ENCODE measurements at places on chromosomes 7 and 10. TPM values are rescaled to one million over a fixed set of nuclear protein-coding genes. Genes with fewer than 3 reads are reported as not detected.

The CARD11 gene
- total RNA-seq, result 0.32 TPM

The RET gene
- 0.94 TPM for total RNA-seq

The SFTPA1 gene
- total RNA-seq, result 0.19 TPM

The GBX1 gene
- total RNA-seq, result 0.57 TPM

The FAM237B gene
- not detected for total RNA-seq

The PIP gene
- not detected for total RNA-seq

The TUBAL3 gene
- 0.40 TPM for total RNA-seq

The FAM25G gene
- not detected for total RNA-seq

DNA sequence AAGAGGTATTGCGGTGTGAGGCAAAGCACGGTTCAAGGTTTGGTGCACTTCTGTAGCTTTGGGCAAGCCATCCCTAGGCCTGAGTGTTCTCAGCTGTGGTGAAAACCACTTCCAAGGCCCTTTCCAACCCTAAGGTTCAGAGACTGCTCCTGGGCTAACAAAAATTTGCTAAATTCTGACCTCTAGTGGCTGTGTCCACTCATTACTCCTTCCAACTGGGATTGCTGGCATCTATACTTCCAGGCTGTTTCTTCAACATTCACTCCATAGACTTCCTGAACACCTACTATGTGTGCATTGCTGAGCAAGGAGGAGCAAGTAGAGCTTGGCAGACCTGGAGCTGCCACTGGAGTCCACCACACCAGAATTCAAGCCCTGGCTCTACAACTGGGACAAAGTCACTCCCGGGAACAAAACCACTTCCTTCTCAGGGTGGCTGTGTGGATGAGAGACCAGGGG, 29.3 kb upstream of the SH3PXD2A start:
- DNase-seq, result no peak

GRCh38 chr10:133035952-133036351, 51.8 kb upstream of the ADGRA1 start:
- DNase-seq, result no peak

DNA sequence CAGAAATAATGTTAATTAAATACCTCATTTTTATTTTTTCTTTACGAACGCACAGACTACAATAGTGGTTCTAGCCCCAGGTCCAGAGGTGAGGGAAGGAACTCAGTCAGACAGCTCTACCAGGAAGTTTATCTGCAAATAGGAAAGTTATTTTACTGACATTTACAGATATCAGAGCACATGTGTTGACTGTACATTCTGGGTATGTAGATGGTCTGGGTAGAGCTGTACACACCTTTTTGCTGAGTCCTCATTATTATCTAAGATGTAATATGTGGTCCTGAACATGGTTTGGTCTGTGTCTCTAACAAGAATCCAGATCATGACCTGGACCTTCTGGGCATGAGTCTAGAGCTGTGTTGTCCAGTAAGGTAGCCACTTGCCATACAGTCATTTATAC, 74.6 kb upstream of the KIF5B start:
- no peak for DNase-seq

- peak; percentile 89 for DNase-seq
Measured at GRCh38 chr10:102678842-102679289, 34.6 kb downstream of the TRIM8 start.

- no peak for DNase-seq
Measured at GRCh38 chr7:10221084-10221483, 752.6 kb upstream of the PHF14 start.

- DNase-seq, result peak; percentile 91
Measured at GRCh38 chr10:43304687-43305333, 37.9 kb upstream of the RASGEF1A start.

DNA sequence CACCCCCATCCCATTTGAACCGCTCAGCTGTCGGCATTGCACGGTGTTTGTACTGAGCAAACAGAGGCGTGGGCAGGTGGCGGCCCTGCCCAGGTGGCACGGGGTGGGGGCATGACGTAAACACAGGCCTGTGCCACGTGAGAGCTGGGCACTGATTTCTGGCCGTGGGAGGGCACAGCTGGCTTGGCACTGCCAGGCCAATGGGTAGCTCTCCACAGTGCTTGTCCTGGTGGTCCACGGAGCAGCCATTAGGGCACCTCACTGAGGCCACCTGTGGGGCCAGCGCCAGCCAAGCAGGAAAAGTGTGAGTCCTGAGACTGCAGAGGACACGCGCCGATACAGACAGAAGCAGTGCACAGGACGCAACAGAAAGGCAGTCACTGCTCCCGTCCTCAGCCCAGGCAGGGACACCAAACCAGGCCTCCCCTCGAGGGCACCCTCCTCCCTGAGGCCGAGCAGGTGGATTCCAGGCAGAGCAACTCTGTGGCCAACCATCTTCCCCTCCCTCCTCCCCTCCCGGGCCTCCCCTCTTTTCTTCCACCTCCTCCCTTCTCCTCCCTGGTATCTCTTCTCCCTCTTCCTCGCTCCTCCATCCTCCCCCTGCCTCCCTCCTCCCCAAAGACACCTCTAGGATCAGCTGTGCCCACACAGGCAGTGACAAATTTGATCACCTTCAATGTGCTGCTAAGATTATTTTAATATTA, 258.7 kb downstream of the ELFN1 start:
- no peak for DNase-seq

GRCh38 chr10:21732067-21732772, 198.2 kb downstream of the MLLT10 start:
- DNase-seq, result no peak

DNA sequence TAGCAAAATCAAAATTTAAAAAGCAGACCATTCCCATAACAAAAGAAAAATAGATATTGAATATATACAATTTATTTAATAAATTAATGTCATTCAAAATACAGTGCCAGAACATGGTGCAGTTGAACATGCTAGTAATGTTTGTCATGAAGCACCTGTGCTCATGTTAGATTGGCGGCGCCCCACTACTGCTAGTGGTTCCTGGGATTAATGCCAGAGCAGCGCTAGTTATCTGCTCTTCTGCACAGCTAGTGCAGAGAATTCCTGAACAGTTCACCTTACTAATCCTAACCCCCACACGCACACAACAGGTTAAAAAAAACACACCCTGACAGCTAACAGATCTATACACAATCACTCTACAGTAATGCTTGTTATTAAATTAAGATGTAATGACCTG, 23.4 kb downstream of the KBTBD2 start:
- no peak for DNase-seq

DNA sequence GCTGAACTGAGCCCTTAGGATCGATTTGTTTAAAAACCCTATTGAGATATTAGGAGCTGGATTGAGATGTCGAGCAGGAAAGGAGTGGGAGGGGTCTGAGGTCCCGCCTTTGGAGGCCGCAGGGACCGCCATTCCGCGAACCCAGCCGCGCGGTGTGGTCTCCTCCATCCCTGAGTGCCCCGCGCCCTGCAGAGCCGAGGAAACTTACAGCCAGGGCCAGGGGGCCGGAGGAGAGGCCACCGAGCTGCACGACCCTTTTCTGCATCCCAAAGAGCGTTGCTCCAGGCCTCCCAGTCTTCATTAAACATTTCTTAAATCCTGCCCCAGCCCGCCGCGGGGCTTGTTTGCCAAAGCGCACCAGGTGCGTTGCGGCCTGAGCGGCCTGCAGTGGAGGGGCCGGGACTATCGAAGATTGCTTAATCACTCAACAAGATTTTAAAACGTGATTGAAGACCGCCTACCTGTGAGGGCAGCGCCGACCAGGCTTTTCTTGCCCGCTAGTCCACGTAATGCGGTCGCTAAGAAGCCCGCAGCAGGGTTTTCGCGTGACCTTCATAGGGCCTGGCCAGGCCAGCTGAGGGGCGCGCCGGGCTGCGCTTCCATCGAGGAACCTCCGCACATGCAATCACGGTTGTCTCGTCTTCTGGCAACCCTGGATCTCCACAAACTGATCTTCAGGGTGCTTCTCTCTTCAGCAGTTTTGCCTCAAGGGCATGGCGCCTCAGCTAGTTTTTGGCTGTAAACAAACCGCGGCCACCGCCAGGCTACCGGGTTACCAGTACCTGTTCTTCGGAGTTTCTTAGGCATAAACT, 2.0 kb upstream of the CTBP2 start:
- no peak for DNase-seq

- DNase-seq, result no peak
Measured at GRCh38 chr10:90204131-90204955, 503.0 kb downstream of the KIF20B start.

- DNase-seq, result no peak
Measured at GRCh38 chr10:32684291-32684690, 238.4 kb downstream of the CCDC7 start.

DNA sequence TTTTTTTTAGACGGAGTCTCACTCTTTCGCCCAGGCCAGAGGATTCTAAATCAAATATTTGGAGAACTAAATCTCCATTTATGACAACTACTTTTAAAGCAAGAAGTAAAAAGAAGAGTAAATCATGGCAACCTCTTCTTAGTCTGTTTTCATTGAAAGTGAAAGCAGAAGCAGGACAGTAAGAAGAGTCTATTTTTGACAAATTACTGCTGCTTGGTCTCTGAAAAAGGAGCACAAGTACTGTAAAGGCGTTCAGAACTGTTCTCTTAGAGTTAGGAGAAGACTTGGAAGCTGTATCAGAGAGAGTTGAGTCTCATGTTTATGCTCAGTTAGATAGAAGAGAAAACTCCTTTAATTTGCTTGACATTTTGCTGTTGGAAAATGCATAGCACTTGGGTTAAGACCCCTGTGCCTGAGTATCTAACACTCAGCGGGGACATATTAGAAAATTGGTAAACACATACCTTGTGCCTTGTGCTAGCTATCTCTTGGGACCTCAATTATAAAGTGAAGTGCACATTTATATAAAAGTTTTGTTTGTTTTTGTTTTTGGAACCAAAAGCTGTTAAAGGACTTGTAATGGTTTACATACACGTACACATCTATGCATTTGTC, 433.0 kb downstream of the ANKRD7 start:
- DNase-seq, result no peak

- no peak for DNase-seq
Measured at GRCh38 chr10:12703813-12704212, 297.7 kb downstream of the CCDC3 start.

DNA sequence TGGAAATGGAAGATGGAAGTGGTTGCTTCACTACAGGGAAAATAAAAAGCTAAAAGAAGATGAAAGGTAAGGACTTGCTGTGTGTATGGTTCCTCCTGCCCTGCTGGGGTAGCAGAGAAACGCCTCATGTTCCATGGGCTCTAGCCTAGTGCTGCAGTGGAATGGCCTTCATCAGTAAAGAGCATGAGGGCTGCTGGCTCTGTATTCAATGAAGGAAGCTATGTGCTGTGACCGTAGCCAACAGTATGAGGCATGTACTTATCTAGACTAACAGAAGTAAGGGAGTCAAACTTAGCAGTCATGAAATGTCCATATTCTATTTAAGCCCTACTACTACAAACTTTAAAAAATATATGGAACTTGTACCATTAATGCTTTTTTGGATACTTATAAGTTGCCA, 54.3 kb downstream of the GDI2 start:
- DNase-seq, result no peak

DNA sequence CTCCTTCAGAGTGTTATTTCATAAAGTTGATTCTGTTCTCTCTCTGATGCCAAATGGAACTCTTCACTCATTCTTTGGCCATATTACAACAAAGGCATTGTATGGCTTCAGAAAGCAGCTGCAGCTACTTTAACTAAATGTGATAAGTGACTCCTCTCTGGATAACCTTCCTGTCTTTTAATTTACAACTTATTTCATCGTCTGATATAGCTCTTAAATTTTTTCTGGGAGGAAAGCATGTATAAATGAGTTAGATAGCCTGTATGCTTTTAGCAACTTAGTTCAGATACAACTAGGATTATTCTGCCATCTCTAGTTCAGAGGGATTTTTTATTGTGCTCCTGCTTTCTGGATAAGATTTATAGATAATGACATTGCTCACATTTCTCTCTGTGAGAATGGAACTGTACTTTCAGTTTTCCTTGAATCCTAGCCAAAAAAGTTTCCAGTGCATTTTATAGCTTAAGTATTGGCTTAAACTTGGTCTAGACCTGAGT, 57.5 kb downstream of the KLHDC10 start:
- no peak for DNase-seq

DNA sequence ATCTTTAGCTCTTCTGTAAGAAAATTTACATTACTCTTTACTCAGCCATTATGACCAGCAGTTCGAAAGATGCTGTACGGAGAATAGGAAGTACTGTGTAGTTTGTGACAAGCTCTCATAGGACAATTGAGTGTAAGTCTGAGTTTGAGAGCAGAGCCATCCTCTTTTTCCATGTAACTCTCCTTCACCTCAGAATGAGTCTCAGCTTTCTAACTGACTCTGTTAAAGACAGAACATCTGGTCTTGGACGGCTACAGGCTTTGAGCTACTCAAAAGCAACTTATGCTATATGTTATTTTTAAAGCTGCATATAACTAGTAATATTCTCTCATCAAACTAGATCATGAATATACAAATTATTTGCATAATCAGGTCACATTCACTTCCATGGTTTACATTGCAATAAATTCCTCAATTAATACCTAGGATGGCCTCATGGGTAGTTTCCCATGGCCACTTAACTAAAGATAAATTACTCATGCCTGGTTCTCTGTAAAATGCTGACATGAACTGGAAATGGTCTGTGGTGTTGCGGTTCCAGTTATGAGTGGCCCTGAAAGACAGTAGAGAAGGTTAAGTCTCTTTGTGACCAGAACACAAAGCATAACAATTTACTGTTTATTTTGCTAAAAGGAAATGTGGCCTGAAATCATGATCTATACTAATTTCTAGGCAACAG, 358.7 kb downstream of the PHF14 start:
- DNase-seq, result no peak

- DNase-seq, result no peak
Measured at GRCh38 chr10:110612629-110613028, 31.5 kb upstream of the RBM20 start.

DNA sequence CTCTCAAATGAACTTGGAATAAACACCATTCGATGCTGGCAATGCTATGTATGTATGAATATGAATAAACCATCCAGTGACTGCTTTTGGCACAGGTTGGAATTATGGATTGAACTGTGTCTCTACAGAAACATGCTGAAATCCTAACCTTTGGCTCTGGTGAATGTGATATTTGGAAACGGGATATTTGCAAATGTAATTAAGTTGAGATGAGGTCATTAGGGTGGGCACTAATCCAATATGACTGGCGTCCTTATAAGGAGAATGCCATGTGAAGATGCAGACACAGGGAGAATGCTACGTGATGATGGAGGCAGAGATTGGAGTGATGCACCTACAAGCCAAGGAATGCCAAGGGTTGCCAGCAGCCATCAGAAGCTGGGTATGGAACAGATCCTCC, 3.4 kb upstream of the ACTR3B start:
- no peak for DNase-seq

- no peak for DNase-seq
Measured at GRCh38 chr7:50397320-50397970, 52.7 kb downstream of the FIGNL1 start.
